ENCODE measurements at places on chromosomes 2 and 18.

- no peak for DNase-seq
Measured at GRCh38 chr2:235573331-235574221, 79.7 kb downstream of the AGAP1 start.

GRCh38 chr2:38743672-38744398 lies 7.3 kb downstream of the SRSF7 start:
- DNase-seq, result no peak

- DNase-seq, result no peak
Measured at GRCh38 chr2:42979416-42979869, 187.1 kb upstream of the HAAO start.

GRCh38 chr2:47012866-47013265 lies 97.3 kb upstream of the MCFD2 start:
- no peak for DNase-seq

DNA sequence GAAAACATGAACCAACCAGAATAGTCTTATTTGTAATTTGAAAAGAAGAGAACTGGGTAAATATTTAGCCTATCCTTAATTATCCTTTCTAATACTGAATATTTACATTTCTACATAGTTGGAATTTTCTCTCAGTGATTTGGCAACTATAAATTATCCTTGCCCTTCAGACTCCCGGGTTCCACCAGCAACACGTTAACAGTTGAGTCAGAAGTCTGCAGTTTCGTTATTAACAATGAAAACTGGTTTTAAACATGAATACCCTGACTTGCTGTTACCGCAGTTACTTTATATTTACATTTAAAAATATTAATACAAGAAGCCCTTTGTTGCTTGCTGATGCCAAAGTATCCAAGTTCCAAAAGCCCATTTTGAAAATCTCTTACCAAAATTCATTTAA lies 673.0 kb downstream of the ARHGAP15 start:
- DNase-seq, result no peak

DNA sequence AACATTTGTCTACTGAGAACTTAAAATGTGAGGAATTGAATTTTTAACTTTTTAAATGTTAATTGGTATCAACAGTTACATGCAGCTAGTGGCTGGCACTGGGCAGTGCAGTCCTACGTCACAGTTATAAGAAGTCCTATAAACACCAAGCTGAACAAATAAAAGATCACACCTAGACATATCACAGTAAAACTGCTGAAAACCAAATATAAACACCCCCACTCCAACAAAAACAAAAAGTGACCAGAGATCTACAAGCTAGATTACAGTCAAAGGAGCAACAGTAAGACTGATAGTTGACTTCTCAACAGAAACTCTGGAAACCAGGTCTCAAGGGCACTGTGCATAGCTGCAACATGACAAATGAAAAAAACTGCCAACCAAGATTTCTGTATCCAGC lies 19.4 kb downstream of the TLK1 start:
- DNase-seq, result no peak

- no peak for DNase-seq
Measured at GRCh38 chr2:111198701-111199100, 78.0 kb downstream of the BCL2L11 start.

GRCh38 chr2:142983174-142983573 lies 105.7 kb downstream of the KYNU start:
- DNase-seq, result no peak

- no peak for DNase-seq
Measured at GRCh38 chr2:168495524-168495923, 39.5 kb downstream of the CERS6 start.

DNA sequence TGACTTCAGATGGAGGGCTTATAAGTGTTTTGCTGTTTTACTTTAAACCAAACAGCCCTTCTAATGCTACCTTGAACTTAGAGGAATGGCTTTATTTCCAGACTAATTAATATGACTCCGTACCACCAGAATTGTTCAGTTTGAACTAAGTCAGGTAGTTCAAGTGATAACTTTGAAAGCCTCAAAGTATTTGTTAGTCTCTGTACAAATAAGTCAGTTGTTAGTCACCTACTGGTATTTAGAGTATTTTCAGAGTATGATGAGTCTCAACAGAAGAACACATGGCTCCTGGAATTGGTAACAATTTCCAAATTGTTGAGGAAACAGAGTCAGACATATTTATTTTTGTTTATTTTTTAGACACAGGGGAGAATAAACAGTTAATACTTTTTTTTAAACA lies 381.8 kb upstream of the NRXN1 start:
- DNase-seq, result no peak

GRCh38 chr2:246489-247144 lies 17.2 kb downstream of the SH3YL1 start:
- no peak for DNase-seq

DNA sequence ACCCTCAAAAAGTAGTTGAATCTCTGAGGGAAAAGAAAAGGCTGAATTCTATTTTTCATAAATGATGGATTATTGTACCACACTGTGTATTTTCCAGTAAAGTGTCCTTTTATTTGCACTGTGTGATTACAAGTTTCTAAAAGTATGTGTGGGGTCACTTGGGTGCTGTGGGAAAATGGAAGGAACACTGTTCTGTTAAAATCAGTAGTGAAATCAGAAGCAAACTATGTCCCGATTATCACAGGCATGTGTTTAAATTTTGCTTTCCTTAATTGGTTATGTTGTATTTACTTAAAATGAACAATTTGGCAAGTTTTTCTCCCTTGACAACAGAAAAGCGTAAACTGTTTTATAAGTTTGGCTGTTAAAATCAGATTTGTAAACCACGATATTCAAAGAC lies 353.1 kb downstream of the ARHGAP15 start:
- DNase-seq, result no peak

GRCh38 chr2:196435189-196435588 lies 204.3 kb upstream of the CCDC150 start:
- DNase-seq, result no peak

DNA sequence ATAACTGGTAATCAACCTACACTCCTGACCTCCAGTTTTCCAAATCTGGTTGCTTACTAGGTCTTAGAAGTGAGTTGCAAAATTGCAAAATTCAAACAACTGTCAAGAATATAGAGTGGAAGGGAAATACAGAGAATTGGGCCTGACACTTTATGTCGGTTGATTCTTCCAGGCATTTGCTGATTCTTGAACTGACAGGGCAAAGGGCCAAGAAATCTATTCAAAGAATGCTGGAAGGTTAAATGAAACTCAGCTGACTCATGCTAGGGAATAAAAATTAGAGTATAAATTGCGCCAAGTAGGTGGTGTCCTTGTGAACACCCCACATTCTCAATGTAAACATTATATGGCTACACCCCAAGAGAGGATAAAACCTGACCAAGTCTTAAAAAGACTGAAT lies 21.5 kb upstream of the ZSCAN30 start:
- no peak for DNase-seq

DNA sequence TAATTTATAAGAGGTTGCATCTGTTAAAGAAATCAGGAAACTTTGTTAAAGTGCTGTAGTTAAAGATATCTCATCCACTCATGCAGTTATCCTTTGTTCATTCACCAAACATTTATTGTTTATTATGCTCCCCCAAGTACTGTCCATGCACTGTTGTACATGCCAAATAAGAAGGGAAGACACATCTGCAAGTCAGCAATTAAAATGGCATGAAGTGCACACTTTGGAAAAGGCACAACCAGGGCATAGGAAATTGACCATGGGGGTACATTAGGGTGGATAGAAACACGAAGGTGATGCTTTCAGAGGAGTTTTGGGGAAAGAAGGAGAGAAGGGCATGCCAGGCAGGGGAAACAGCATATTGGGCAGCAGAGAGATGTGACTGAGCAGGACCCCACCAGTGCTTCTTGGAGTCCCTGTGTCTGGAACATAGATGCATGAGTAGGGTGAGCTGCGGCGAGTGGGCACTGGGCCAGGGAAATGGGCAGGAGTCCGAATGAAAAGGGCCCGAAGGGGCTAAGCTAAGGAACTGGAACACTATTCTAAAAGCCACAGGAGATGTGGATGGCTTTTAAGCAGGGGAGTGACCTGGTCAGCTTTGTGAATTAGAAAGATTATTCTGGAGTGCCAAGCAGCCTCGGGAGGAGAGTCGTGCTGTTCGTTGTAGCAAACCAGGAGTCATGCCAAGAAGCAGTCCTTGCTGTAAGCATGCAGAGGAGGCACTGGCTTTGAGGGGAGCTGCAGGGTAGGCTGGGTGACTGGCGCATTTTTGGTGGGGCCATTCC lies 316.3 kb downstream of the AGPS start:
- DNase-seq, result no peak

DNA sequence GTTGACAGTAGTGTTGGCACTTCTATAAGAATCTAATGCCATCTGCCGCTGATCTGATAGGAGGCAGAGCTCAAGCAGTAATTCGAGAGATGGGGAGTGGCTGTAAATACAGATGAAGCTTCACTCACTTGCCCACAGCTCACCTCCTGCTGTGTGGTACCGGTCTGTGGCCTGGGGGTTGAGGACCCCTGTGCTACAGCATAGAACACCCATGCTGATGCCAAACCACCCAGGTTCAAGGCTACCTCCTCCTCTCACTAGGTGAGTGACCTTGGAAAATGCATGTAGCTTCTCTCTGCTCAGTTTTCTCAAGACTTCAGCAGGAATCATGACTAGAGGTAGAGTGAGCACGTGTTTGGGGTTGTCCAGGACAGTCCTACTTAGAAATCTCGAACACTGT lies 263.4 kb downstream of the SH3BP4 start:
- no peak for DNase-seq

- DNase-seq, result no peak
Measured at GRCh38 chr2:96877631-96878092, 7.8 kb upstream of the SEMA4C start.

- no peak for DNase-seq
Measured at GRCh38 chr18:10401930-10402329, 52.5 kb upstream of the APCDD1 start.

DNA sequence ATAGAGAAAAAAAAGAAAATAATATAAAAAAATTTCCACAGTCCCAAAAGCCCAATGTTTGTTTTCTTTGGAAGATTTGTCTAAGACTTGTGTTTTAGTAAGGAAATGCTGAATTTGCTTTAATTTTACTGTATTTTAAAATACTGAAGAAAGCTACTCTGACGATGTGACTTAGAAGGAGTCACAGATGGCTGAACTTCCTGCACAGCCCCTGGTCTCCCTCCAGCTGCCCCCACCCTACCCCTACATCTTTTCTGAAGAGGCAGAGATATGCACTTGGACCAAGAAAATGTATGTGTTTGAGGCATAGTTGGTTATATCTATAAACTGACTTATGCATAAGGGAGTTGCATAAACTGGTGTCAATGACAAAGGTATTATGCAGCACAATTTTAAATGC lies 172.3 kb downstream of the CDH2 start:
- no peak for DNase-seq

DNA sequence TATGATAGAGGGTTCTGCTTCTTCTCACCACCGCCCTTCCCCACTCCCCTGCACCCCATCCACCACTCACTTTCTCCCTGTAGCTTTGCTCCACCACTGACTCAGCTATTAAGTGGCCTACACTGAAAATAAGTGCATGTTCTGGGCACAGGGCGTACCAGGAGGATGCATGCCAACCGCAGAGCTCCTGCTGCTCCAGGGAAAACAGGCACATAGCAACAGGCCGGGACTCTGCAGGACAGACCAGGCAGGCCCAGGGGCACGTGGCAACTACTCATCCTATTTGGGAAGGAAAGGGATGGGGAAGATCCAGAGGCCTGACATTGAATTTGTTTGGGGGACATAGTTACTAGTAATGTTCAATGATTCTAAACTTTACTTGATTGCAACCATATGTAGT lies 28.4 kb downstream of the ARL4C start:
- no peak for DNase-seq
